ENCODE measurements at places on chromosomes 1 and 21.

DNA sequence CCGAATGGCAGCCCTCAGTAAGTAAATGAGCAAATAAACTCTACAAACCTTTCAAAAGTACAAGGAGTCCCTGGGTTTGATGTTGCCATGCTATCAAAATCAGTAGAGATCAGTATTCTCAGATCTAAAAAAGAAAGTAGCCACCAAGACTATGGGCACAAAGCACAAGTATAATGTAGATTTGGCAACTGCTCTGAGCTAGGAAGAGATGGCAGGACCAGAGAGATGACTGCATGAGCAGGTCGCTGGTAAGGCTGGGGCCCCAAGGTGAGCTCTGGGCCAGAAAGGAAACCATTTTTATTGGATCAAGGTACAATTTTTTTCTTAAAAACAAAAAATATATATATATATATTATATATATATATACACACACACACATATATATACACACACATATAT is 3.1 kb upstream of the ADORA3 start:
- no peak for DNase-seq

DNA sequence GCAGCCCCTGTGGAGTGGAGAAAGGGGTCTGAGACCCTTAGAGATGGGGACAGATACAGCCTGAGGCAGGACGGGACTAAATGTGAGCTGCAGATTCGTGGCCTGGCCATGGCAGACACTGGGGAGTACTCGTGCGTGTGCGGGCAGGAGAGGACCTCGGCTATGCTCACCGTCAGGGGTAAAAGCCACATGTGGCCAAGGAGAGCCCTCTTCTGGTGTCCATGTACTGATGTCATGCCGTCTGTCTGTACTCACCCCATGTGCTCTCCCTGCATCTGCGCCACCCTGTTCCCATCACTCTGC is 84.7 kb downstream of the OBSCN start:
- no peak for DNase-seq

DNA sequence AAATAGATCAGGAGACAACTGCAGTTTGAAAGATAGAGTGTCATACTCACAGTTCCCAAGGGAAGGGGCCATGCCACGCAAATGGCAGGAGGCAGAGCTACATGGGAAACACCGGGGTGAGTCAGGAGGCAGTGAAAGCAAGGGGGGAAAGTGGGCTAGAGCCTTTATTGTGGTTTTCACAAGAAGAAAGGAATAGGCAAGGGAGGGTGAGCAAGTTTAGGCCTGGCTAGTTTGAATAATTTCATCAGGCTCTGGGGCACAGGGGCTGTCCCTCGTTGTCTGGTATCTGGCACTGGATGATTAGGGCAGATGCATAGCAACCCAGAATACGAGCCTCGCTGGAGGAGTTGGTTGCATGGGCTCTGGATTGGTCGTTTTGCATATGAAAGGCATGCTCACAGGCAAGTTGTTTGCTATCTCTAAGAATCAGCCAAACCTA is 17.0 kb upstream of the ITLN2 start:
- DNase-seq: no peak

- DNase-seq: no peak
These were observed 48.5 kb downstream of the AJAP1 start for GRCh38 chr1:4702932-4703331.

- DNase-seq: peak; percentile 85
These were observed 2.6 kb upstream of the CREG1 start for GRCh38 chr1:167555971-167556714.

Data from inflammatory macrophage treated with lipopolysaccharide for 4 hours (primary cell).